ENCODE measurements at places on chromosomes 1 and 21. TPM values are rescaled to one million over a fixed set of nuclear protein-coding genes. Genes with fewer than 3 reads are reported as not detected.

Gene CYP4A22
- total RNA-seq, result 0.27 TPM

Gene GOLT1A
- 0.54 TPM for total RNA-seq

Gene IPO13
- 14.0 TPM for total RNA-seq

Gene LRRC38
- total RNA-seq, result 2.4 TPM

Gene CD52
- not detected for total RNA-seq

Gene FAM72A
- 3.1 TPM for total RNA-seq

Gene PLA2G2F
- not detected for total RNA-seq

Gene EFNA1
- total RNA-seq, result 6.9 TPM

Gene CALML6
- total RNA-seq, result 0.18 TPM

Gene DPT
- total RNA-seq, result 0.27 TPM

Gene NTNG1
- total RNA-seq, result 16.8 TPM

Gene ITLN2
- not detected for total RNA-seq

Gene MATN1
- total RNA-seq, result 0.36 TPM

Gene FTCD
- total RNA-seq, result 0.73 TPM

Gene POFUT2
- 14.2 TPM for total RNA-seq

Gene OLIG1
- 6.7 TPM for total RNA-seq

Gene MYCBP
- total RNA-seq, result 3.4 TPM

Gene PLXNA2
- 45.1 TPM for total RNA-seq

Gene KCNQ4
- total RNA-seq, result 2.0 TPM

Gene ADGRL4
- total RNA-seq, result 4.4 TPM

Gene FYB2
- 1.1 TPM for total RNA-seq

Gene TMEM61
- total RNA-seq, result 1.2 TPM

Gene TFF2
- not detected for total RNA-seq

Gene RIMS3
- total RNA-seq, result 28.9 TPM

Gene TNFRSF14
- total RNA-seq, result 2.4 TPM

Gene CHIA
- not detected for total RNA-seq

Gene KCNE2
- total RNA-seq, result 0.45 TPM

Gene GBP7
- total RNA-seq, result not detected

Gene OLFML2B
- 3.9 TPM for total RNA-seq

Gene UBE4B
- 38.0 TPM for total RNA-seq

Gene HAPLN2
- total RNA-seq, result 1.3 TPM

Gene USH2A
- 1.9 TPM for total RNA-seq

Gene GPATCH4
- 10.1 TPM for total RNA-seq

Gene PROK1
- total RNA-seq, result not detected

Gene BGLAP
- 0.73 TPM for total RNA-seq

Gene FOXD2
- 0.18 TPM for total RNA-seq

Gene SPRR2A
- not detected for total RNA-seq

Gene TNFRSF8
- total RNA-seq, result 0.54 TPM

Gene RBM34
- total RNA-seq, result 30.8 TPM

Gene ATAD3B
- 14.1 TPM for total RNA-seq

Gene FCMR
- not detected for total RNA-seq

Gene PPFIA4
- 47.6 TPM for total RNA-seq

Gene GADD45A
- 6.2 TPM for total RNA-seq

Gene MYBPH
- total RNA-seq, result not detected

Gene NBPF20
- total RNA-seq, result 10.8 TPM

Gene KMO
- total RNA-seq, result not detected

Gene MPL
- not detected for total RNA-seq
